ENCODE measurements at places on chromosomes 5 and 9. TPM values are rescaled to one million over a fixed set of nuclear protein-coding genes. Genes with fewer than 3 reads are reported as not detected.

TIMD4 gene
- not detected for total RNA-seq

SEMA4D gene
- under 0.01 TPM for total RNA-seq

SMIM3 gene
- 70.7 TPM for total RNA-seq

DNAH5 gene
- 1.2 TPM for total RNA-seq

IL9 gene
- total RNA-seq: not detected

RORB gene
- 8.0 TPM for total RNA-seq

EQTN gene
- total RNA-seq: not detected

HMMR gene
- total RNA-seq: 53.2 TPM

ENHO gene
- not detected for total RNA-seq

GADD45G gene
- not detected for total RNA-seq

INSL4 gene
- total RNA-seq: not detected

SLC4A9 gene
- not detected for total RNA-seq

GRIA1 gene
- total RNA-seq: 3.4 TPM

ADAMTSL1 gene
- total RNA-seq: 55.4 TPM

STPG3 gene
- not detected for total RNA-seq

SLCO4C1 gene
- total RNA-seq: not detected

IARS1 gene
- total RNA-seq: 234 TPM

ARPC5L gene
- 30.5 TPM for total RNA-seq

SPATA31D4 gene
- not detected for total RNA-seq

HACD4 gene
- 9.0 TPM for total RNA-seq

TMC1 gene
- not detected for total RNA-seq

MXD3 gene
- 85.1 TPM for total RNA-seq

SOX30 gene
- not detected for total RNA-seq

ATP10B gene
- not detected for total RNA-seq

IFNA13 gene
- not detected for total RNA-seq

ITK gene
- total RNA-seq: not detected

NUTM2F gene
- total RNA-seq: not detected

CER1 gene
- not detected for total RNA-seq

ANKRD20A1 gene
- not detected for total RNA-seq

FST gene
- total RNA-seq: 1.2 TPM

PHYHD1 gene
- 5.5 TPM for total RNA-seq

DBH gene
- not detected for total RNA-seq

KDM4C gene
- total RNA-seq: 8.4 TPM

SELENOP gene
- 62.8 TPM for total RNA-seq

NEURL1B gene
- 5.3 TPM for total RNA-seq

TMOD1 gene
- 1.7 TPM for total RNA-seq

DNAJC18 gene
- total RNA-seq: 3.5 TPM

SRD5A1 gene
- 5.2 TPM for total RNA-seq

SHC3 gene
- 4.1 TPM for total RNA-seq

GRXCR2 gene
- not detected for total RNA-seq

PCDHGB3 gene
- total RNA-seq: 0.71 TPM

CCNJL gene
- not detected for total RNA-seq

CDKN2B-AS1 gene
- 0.53 TPM for total RNA-seq

PFDN1 gene
- total RNA-seq: 154 TPM

PGM5 gene
- total RNA-seq: 0.86 TPM

Data from myometrial cell (primary cell).